Activated CD4-positive, alpha-beta T cell treated with anti-CD3 and anti-CD28 coated beads, Interleukin-2, amount 50 U/mL, for 4 hours (primary cell): ENCODE measurements at places on chromosomes 1 and 21.

GRCh38 chr1:20883766-20884165 lies 96.7 kb upstream of the HP1BP3 start:
- DNase-seq, result no peak

DNA sequence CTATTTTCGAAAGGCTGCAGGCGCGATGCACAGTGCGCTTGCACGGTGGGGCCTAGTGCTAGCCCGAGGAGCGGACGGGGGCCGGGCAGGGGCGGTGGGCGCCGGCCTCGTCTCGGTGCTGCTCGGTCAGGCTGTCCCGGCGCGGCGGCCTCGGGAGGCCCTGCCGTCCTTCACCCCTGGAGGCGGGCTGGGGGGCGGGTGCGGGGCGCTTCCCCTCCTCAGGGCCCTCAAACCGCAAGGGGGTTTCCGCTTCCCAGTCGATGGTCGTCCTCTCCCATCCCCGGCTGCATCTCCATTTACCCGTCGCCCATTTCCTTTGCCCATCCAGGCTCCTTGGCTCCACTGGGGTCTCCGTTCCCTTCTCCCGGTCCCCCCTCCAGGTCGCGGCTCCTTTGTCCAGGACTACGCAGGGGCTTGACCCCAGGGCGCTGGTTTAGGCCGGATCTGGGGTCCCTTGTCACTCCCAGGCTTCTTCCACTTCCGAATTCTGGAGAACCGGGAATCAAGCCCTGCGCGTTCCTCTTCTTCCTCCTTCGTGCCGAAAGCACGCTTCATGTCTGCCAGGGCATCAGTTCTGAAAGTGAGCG lies 196.3 kb upstream of the LMO4 start:
- no peak for DNase-seq

DNA sequence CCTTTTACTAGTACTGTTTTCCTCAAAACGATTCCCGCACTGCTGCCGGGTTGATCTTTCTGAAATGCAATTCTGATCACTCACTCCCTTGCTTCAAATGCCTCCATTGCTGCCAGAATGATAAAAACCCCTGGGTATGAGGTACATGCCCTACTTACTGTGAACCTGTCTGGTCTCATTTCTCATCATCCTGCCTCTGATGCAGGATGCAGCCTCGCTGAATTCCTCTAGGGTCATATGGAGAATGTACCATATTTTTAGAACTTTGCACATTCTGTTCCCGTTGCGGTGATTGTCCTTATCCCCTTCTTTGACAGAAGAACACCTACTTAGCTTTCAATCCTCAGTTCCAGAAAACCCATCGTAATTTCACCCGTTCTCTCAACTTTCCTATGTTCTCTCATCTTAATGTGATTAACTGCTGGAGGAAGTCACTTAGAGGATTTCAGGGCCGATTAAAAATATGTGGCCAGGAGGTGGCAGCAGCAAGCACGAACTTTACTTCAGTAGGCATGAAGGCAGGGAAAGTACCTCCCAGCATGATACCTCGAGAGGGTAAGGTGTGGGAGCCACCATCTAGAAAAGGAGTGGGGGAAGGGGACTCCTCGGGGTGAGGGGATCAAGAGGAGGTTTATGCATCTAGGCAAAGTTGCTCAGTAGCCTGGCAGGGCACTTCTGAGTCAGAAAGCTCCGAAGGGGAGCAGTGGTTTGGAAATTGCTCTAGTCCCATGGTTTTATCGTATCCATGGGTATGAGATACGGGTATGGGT lies 361.5 kb upstream of the ZP4 start:
- no peak for DNase-seq

DNA sequence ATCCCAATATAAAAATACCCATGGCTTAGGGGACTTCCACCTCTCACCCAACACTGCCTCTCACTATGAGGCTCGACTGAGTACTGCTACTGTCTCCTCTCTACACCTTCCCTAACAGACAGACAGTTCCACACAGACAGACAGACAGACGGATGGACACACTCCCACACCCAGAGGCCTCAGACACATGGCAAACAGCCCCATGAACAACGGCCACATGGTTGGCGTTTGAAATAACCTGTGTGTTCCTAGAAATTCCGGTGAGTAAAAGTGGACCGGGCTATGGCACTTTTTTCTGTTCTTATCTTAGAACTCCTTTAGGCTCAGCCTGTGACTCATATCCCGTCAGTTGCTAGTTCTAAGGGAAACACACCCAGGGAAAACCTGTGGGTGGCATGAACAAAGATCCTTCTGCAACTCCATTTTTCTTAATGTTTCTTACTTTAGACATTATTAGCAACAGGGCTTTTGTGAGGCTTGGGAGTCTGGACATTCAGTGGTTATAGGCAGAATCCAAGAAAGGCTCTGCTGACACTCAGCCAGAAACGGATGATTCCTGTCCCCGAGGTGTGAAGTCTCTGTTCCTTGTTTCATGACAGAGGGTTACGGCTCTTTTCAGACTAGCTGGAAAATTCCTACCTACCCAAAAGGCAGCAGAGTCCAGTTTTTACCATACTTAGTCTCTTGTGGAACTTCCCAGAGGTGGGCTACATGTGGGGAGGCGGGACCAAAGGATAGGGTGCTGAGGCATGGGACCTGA lies 90.5 kb upstream of the TLR5 start:
- DNase-seq, result no peak

DNA sequence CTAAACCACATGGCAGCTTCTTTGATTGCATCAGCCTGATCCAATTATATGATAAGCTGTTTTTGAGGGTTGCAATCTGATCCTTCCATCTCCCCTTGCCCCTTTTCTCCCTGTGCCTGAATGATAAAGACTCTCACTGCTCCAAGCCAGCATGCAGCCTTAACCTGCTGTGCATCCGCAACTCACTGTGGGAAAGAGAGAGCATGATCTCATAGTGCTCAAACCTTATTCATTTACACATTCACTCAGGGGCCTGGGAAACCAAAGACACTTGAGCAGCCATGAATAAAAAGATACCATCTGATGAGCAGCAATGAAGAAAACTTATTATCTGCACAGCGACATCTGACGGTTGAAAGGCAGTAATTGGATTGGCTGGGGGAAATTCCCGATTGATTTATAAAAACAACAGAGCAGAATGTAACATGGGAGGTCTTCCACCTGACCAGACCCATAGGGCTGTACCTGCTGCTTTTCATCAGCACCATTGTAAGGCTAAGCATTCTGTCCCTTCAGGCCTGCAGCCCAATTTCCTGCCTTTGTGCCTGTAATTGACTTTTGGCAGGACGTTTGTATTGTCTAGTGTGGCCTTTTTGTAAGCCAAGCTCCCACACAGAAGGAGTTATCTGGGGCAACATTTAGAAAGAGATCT lies 62.5 kb downstream of the KIAA0040 start:
- no peak for DNase-seq

DNA sequence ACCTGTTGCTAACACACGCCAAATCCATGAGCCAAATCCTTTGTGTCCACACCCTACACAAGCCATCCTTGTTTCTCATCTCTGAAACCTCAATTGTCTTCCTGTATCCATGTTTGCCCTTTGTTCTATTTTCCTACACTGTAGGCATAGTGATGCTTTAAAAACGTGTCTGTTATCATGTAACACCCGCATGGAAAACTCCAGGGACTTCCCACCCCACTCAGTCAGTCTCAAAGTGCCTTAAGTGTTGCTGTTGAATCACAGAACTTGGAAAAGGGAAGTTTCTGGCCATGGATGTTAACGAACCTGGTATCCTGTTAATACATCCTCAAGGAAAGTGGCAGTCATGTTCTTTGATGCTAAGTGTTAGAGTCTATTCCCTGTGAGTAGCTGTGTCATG lies 9.7 kb downstream of the OR2T11 start:
- no peak for DNase-seq

DNA sequence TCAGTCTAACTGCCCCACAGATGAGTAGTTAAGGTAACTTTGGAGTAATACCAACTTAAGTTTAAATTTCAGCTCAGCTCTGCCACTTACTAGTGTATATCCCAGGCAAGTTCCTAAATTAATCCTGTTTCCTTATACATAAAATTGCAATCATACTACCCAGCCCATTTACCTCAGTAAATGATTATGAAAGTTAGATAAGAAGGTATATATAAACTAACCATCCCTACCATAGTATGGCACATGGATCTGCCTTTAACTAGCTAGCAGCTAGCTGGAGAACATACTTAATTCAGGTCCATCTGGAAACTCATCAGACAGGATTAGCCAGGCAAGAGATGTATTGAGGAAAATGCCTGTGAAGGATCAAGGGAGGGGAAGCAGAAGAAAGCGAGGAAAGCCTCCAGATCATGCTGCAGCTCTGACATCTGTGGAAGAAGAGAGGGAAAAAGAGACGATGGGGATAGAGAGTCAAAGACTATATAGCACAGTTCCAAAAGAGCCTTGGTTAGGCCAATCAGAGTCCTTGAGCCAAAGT lies 8.0 kb upstream of the JAK1 start:
- DNase-seq, result no peak

DNA sequence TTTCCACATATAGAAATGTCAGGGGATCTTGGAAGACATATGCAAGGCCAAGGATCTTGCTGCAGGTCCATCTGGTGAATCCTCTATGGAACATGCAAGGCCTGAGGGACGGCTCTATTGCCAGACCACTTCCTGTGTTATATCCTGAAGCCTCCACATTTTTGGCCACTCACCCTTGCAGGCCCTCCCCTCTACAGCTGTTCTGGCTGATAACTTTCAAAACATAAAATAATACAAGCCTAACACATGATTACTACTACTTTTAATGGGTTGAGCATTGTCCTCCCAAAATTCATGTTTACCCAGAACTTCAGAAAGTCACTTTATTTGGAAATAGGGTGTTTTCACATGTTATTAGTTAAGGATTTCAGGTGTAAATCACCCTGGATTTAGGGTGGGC lies 18.5 kb upstream of the LYPLAL1 start:
- no peak for DNase-seq

- DNase-seq, result no peak
Measured at GRCh38 chr1:183301239-183301638, 115.2 kb downstream of the LAMC2 start.

GRCh38 chr1:215188302-215188950 lies 105.9 kb downstream of the KCNK2 start:
- DNase-seq, result no peak

DNA sequence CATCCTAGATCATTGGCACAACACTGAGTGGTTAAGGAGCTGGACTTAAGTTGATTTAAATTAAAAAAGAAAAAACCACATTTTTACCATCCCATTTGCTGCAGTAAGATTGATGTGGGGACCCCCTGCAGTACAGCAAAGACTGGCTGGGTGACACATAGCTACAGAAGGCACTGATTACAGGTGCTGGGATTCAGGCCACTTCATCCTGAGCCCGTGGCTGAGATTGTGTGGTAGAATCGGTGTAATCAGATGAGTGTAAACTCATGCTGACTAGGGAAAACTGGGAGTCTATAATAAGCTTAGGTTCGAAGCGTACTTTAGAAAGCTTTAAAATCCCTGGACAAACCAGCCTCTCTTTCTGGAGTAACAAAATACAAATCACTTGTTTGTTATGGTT lies 70.1 kb downstream of the SLC25A24 start:
- DNase-seq, result no peak

GRCh38 chr1:108863984-108864383 lies 7.1 kb upstream of the AKNAD1 start:
- DNase-seq, result no peak

DNA sequence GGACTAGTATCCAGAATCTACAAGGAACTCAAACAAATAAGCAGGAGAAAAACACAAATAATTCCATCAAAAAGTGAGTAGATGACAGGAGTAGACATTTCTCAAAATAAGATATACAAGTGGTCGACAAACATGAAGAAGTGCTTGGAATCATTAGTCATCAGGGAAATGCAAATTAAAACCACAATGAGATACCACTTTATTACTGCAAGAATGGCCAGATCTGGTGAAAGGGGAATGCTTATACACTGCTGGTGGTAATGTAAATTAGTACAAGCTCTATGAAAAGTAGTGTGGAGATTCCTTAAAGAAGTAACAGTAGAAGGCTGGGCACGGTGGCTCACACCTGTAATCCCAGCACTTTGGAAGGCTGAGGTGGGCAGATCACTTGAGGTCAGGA lies 73.8 kb downstream of the POU2F1 start:
- DNase-seq, result no peak

GRCh38 chr1:183845681-183846080 lies 40.8 kb downstream of the RGL1 start:
- DNase-seq, result no peak

DNA sequence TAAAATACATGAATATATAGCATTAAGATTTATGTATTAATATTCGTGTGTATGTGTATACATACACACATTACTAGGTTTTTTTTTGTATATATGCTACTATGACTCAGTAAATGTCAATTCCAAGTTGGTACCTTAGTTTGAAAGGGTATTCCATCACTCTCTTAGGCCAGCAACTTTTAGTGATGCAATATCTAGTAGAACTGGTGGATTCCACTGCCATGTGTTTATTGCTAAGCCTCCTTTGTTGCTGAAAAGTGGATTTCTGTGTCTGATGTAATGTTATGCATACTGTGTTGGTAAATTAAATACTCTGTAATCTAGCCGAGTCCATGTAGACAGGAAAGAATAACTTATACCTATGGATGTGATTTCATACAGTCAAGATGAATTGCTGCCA lies 16.9 kb upstream of the COL11A1 start:
- DNase-seq, result no peak

DNA sequence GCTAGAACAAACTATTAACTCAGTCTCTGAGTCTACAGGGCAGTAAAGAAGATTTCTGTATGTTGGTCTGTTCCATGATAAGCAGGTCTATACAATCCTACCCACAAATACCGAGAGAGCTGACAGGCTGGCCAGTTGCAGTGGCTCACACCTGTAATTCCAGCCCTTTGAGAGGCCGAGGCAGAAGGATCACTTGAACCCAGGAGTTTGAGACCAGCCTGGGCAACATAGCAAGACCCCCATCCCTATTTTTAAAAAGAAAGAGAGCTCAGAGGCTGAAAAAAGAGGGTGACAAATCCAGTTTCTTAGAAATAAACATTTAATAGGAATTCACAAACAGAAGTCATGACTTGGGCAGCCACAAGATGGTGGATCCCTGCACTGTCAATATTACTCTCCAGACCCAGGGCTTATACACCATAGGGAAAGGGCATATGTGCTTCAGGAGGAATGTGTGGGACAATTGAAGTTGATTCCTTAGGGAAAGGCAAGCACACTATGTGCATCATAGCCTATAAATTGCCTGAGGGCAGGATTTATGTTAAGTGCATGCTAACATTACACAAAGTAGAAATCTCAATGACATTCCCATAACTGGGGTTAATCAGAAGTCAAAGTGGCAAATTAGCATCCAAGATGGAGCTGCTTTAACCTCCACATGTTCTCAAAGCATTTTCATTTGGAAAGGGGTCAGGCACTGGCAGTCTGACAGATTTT lies 66.8 kb downstream of the SLC16A1 start:
- no peak for DNase-seq
